ENCODE measurements at places on chromosomes 1 and 21. TPM values are rescaled to one million over a fixed set of nuclear protein-coding genes. Genes with fewer than 3 reads are reported as not detected.
A peak's percentile ranks its signal among the peaks of the same experiment; 100 is the strongest.

DNA sequence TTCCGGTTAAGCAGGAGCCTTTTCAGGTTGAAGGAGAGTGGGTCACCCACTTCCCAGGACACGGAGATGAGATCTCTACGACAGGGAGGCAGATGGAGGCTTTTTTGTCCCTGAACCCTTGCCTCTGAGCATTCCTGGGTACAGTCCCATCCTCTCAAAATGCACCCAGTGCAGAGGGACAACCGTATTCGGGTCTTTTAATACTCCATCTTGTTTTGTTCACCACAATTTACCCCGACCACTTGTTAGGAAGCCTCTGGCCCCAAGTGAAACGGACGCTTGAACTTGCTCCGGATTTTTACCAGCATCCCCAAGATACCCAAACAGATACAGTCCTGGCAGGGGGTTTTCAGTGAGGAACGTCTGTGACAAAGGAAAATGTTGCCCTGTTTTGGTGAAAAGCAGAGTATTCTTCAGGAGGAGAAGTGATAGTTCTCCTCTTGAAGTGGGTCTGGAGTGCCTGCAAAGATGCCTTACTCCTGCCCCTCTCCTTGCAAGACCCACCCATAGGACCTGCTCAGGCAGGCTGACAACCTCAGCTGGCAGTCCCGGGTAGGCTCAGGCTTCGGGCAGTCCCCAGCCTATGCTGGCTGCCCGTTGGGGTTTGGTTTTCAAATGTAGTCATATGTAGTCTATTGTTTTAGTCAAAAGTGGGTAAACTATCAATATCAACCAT, 669 bp upstream of the ARL8A start:
- DNase-seq, result no peak

DNA sequence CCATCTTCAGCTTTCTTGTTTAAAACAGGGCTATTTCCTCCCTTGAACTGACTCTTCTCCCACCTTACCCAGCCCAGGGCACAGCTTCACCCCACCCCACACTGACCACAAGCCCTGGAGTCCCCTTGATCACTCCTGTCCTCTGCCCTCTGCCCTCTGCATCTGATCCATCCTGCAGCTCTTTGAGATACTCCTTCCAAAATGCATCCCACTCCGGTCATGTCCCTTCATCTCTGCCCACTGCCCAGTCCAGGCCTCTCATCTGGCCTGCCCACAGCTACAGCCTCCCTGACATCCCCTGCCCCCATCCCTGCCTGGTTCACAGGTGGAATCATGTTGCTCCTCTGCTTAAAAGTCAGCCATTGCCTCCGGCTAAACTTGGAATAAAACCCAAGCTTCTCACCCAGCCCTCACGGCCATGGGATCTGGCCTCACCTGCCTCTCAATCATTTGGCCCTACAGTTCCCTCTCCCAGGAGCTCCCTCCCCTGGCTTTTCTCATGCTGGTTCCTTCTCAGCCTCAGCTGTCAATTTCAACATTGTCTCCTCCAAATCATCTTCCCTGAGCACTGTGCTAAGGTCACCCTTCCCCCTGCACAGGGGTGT, 202.0 kb downstream of the MATN1 start:
- peak; percentile 32 for DNase-seq

Gene CELSR2
- 19.2 TPM for total RNA-seq

Gene KRTAP19-3
- total RNA-seq, result not detected

GRCh38 chr1:76048926-76049325, 25.6 kb upstream of the ST6GALNAC3 start:
- no peak for DNase-seq

GRCh38 chr21:38774586-38775285, 31.0 kb upstream of the ETS2 start:
- no peak for DNase-seq

GRCh38 chr1:164577291-164577690, 18.3 kb downstream of the PBX1 start:
- no peak for DNase-seq

- peak; percentile 73 for DNase-seq
Measured at GRCh38 chr1:203289281-203289981, 15.9 kb upstream of the BTG2 start.

DNA sequence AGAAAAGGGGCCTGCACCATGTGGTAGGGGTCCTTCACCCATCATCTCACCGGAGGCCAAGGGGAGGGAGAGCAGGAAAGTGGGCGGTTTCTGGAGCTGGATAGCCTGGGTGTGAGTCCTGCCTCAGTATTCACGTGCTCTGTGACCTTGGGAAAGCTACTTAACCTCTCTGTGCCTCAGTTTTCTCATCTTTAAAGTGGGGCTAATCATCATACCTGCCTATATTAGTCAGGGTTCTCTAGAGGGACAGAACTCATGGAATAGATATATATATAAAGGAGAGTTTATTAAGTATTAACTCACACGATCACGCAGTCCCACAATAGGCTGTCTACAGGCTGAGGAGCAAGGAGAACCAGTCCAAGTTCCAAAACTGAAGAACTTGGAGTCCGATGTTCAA, 78.7 kb downstream of the FBXO2 start:
- no peak for DNase-seq

Gene IL12RB2
- total RNA-seq, result 0.60 TPM

DNA sequence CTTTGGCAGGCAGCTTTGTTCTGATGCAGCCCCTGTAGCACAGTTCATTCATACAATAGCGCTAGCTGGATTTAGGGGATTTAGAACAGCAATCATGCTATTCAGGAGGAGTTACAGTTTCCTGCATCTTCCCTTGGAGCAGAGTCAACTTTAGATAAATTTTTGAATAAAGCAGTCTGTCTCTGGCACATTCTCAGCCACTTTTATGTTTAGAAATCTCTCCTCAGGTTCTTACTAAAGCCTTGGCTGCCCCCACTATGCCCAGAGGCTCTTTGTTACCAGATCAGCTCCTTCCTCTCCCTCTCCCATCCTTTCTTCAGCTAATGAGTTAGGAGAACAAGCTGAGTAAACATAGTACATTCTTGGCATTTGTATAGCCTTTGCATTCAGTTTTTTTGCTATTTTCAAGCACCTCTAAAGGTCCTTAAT, 17.0 kb upstream of the PIGC start:
- no peak for DNase-seq

DNA sequence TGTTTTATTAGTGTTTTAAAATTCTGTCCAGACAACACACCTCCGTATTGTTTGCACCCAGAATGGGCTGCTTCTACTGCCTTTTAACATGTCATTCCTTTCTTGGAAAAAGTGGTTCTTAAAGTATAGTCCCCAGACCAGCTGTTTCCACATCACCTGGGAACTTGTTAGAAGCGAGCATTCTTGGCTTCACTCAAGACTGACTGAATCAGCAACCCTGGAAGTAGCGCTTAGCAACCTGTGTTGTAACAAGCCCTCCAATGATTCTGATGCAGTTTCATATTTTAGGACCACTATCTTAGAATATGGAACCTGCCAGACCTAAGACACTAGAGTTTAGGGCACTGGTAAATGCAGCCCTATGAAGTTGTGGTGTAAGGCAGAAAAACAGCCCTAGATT, 6.0 kb upstream of the PPIE start:
- DNase-seq, result no peak

DNA sequence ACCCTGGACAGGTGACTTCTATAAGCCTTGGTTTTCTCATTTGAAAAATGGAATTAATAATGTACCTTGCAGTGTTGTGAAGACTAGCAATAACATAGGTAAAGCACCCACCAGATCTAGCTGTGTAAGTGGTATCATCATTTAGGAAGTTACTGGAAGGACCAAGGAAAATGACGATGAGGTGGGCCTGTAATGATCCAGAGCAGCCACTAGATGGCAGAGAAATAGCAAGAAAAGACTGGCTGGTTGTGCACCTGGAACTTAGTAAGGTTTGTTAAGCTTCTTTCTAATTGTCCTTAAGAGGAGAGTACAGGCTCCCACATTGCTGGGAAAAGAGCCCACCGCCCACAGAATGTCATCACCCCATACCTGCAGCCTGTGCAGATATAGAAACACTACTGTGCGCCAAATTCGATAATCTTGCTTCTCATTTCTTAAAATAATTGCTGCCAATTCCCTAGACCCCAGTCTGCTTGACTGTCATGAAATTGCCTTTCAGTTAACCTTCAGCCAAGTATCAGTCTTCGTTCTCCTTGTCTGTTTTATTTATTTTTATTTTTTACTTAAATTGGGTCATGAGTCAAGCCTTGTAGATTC, 37.2 kb downstream of the WNT4 start:
- DNase-seq, result no peak

Gene GABRD
- 1.2 TPM for total RNA-seq

- no peak for DNase-seq
Measured at GRCh38 chr1:83805921-83806320, 193.0 kb downstream of the TTLL7 start.

- no peak for DNase-seq
Measured at GRCh38 chr1:231990388-231990787, 363.8 kb downstream of the DISC1 start.

Gene MMEL1
- total RNA-seq, result 18.1 TPM

DNA sequence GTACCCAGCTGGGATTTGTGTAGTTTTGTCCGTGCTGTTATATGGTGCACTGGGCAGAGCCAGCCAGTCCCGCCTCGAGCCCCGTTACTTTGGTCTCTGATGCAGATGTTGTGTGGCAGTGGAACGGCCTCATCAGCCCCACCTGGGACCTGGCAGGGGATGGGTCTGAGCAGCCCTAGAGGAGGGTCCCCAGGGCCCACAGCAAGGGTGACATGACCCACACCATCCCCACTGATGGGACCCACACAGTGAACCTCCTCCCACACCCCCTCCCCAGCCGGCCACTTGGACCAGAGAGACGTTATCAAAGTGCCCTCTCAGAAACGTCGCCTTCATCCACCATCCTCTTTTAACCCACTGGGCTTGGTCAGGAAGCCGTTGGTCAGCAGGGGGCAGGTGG, 42.0 kb upstream of the PCBP3 start:
- no peak for DNase-seq

GRCh38 chr21:41883582-41883981, 4.4 kb upstream of the PRDM15 start:
- DNase-seq, result no peak

Gene SEC22B
- total RNA-seq, result 35.2 TPM

GRCh38 chr1:94983171-94983739, 56.3 kb upstream of the CNN3 start:
- no peak for DNase-seq

Gene TNFRSF1B
- 28.0 TPM for total RNA-seq

Gene SPOCD1
- total RNA-seq, result 39.8 TPM

All from ureter (tissue), 1 donor.